RPMI7951 (cell line): ENCODE measurements at places on chromosomes 12 and 14.

DNA sequence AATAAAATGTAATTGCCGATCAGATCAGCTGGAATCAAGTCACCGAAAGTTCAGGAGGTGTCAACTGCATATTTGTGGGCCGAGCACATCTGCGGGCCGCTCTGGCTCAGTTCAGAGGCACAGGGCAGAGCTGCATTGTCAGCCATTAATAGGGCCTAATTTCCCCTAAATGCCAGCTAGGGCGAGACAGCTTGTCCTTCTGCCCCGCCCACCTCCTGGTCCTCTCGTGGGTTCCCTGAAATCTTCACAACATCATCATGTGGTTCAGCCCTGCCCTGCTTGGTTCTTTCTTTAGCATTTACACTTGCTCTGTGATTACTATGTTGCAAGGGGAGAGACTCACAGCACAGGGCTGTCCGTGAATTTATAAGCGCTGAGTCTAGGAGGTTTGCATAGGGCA is 148.9 kb downstream of the CHST11 start:
- no peak for DNase-seq

DNA sequence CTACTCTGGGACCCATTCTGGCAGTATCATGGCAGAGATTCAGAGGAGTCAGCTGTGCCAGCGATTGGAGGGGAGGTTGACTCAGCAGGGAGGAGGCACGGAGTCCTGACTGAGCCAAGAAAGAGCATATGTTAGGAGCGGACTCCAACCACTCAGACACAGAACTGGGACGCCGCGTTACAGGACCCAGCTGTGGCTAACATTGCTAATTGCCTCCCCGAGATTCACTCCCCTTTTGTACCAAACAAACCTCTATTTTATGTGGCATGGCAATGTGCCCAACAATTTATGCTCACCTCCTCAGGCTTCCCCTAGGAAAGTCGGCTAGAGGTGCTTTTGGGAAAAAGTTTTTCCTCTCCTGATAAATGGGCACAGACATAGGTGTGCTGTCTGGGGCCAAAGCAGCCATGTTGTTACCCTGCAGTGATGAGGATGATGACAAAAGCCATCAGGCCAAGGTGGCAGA is 15.2 kb upstream of the CLIP1 start:
- DNase-seq, result peak; percentile 85

DNA sequence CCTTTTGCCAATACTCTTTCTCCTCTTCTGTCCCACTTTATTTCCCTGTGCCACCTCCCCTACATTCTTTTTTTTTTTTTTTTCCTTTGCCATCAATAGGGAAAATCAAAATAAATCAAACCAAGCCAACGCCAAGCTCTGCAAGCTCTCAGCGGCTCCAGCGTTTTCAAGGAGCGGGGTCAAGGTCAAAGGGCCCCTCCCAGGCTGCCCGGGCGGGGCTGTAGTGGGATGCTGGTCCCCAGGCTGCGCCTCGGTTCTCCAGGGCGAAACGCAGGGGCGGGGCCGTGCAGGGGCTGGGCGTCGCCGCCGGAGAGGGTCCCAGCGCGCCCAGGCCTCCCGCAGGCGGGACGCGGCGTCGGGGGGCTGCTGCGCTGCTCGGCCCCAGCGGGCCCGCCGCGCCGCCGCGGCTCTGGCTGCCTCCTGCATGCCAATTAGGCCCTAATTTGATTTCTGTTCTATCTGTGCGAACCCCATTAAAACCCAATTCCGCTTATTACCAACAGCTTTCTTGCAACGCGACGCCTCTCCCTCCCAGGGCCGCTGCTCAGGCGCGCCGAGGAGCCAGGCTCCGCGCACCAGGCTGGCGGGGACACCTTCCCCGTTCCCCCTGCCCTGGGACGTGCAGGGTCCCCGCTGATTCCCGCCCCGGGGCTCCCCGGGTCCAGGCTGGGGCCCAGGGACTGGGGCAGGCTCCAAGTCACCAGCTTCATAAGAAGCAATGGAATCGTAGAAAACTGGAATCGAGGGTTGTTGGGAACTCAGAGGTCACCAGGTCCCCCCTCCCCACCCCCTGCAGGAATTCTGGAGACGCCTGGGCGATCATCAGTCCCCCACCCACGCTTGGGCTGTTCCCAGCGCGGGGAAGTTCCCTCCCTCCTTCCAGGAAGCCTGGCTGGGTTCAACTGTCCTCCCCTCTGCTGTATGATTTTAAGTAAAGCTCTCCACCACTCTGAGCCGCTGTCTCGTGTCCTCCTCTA is 50.7 kb upstream of the MAP1LC3B2 start:
- no peak for DNase-seq

DNA sequence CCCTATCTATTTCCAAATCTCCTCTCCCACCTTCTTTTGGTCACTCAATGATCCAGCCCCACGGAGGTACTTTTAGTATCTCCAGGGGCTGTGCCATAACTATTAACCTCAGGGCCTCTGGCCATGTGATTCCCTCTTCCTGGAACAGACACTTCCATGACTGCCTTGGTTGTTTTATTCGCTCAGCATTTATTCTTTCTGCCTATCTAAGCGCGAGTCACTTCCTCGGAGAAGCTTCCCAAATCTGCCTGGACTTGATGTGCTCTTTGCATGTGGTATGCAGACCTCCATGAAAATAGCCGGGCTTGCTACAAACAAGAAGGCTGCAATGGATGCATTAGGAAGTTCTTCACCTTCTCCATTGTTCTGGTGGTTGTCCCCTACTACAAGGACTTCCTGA is 939.0 kb upstream of the TMEM132C start:
- DNase-seq, result peak; percentile 33

- DNase-seq, result no peak
Measured at GRCh38 chr12:109670731-109671130, 42.9 kb upstream of the FAM222A start.

DNA sequence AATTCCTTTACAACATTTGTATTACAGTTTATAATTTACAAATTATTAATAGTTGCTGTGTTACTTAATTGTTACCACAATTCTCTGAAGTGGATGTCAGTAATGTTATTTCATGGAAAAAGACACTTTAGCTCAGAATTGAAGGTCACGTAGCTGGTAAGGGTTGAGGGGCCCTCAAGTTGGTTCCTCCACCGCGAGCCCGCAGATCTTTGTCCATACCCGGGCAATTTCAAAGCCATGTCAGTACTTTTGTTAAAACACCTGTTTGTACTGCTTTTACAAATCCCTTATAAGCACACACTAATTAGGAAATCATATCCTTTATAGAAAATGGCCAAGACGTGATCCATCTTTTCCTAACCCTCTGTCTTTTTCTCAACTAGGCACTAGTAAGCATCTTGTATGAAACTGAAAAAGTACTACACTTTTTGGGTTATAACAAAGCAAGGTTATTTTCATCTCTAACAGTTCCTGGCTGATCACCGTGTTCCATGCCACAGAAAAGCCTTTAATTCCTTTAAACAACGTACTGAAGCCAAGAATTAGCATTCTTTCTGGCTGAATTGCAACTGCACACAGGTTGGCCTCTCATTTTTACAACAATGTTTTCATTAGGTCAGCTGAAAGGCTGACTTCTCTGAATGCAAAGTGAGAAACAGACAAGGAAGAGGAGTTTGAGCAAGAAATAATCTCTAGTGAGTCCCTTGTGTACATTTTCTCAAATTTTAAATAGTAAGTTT is 76.1 kb downstream of the CNTN1 start:
- no peak for DNase-seq

DNA sequence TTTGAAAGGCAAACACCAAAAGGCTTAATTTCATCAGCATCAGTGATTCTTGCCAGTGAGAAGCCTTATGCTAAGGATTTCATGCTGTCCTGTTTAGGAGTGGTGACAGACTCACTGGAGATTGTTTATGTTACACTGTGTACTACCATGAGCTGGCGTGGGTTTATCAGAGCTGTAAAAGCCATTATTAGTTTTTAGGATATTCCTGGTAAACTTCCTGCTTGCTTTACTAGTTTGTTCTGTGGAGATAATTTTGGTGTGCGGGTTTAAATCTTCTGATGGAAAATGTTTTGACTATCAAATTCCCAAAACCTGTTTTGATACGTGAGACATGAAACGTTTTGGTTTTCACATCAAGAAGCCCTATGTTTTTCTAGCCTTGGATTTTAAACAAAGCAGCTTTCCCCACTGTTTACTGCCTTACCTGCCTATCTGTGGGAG is 15.2 kb downstream of the PPFIBP1 start:
- no peak for DNase-seq

GRCh38 chr14:68873376-68873775 is 80.5 kb upstream of the ZFP36L1 start:
- peak; percentile 55 for DNase-seq

GRCh38 chr14:94494085-94494484 is 15.2 kb downstream of the SERPINA12 start:
- DNase-seq, result no peak

- DNase-seq, result peak; percentile 99
Measured at GRCh38 chr12:105882404-105882803, 256.4 kb downstream of the NUAK1 start.
